Hematopoietic multipotent progenitor cell (in vitro differentiated cells): ENCODE measurements at places on chromosomes 11 and 22.
A peak's percentile ranks its signal among the peaks of the same experiment; 100 is the strongest.

DNA sequence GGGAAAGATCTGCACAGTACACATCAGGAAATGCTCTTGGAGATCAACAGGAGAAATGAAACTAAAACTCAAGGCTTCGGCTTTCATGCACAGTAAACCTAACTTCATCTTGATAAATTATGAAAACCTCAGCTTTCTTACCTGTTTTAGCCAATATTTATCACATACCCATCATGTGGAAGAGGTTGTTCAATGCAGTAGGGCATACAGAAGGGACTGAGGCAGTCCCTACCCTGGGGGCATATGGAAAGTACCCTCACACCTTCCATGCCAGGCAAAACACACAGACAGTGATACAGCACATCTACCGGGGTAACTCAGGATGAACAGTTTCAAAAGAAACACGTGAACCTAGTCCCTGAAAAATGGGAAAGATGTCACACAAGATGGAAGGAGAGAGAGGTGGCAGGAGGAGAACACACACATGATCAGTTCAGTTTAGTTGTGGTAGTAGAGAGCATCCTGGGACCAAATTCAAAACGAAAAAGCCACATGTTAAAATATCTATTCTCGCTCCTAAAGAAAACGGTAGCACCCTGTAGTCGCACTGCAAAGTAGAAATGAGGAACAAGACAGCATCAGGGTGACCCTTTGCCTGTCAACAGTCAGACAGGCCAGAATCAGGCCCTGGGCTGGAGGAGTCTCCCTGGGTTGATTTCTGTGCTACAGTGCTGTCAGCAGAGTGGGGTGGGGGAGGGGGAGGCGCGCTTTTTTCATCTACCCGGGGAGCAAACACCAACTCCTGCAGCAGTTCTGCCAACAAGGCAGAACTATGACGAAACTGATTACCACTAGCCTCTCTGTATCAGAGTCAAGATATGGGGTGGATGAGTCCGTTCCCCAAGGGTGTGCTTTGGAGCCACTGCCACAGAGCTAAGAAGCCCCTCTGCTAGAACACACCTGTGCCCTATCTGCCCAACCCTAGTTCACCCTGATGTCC lies 1.3 kb downstream of the HIRA start:
- DNase-seq, result peak; percentile 17

DNA sequence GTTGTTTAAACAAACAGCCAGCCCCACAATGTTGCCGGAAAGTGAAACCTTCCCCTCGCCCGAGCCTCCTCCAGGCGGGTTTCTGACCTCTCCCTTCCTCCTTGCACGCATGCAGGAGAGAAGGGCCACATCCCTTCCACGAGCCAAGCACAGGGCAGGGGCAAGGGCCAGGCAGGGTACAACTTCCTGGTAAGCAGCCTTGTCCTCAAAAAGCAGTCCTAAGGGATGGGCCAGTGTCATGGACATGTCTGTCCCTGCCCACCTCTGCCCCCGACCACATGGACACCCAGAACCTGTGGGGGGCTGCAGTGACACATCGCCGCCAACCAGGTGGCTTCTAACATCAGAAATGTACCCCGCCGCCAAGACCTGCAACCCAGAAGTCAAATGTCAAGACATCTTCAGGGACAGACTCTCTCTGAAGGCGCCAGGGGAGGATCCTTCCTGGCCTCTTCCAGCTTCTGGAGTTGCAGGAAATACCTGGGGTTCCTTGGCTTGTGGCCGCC lies 145.3 kb downstream of the CRYBB2 start:
- no peak for DNase-seq

DNA sequence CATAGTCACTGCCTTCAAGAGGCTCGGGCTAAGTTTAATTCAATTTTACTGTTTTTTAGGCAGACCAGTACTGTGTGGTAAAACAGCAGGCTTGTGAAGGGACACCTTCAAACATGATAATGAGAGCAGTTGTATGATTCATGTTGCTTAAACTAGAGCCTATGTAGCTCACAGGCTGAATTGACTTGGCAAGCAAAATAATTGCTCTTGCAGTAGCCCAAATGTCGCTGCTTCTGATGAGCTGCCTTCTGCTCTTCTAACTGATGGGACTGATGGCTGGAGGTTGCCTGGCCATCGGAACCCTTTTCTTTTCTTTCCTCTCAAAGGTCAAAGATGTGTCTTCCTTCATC lies 137.6 kb downstream of the MAML2 start:
- DNase-seq, result no peak

DNA sequence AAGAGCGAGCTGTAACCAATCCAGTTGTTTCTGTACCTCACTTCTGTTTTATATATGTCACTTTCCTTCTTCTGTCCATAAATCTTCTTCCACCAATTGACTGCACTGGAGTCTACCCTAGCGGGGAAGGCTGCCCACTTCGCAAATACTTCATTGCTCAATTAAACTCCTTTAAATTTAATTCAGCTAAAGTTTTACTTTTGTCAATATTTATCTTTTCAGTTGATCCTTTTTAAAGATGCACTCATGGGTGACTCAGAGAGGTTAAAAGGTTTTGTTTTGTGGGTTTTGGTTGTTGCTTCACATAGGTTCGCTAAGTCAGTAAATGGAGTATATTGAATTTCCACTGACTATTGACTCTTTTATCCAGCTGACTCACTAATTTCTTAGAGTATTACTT lies 597.2 kb downstream of the DLG2 start:
- no peak for DNase-seq

DNA sequence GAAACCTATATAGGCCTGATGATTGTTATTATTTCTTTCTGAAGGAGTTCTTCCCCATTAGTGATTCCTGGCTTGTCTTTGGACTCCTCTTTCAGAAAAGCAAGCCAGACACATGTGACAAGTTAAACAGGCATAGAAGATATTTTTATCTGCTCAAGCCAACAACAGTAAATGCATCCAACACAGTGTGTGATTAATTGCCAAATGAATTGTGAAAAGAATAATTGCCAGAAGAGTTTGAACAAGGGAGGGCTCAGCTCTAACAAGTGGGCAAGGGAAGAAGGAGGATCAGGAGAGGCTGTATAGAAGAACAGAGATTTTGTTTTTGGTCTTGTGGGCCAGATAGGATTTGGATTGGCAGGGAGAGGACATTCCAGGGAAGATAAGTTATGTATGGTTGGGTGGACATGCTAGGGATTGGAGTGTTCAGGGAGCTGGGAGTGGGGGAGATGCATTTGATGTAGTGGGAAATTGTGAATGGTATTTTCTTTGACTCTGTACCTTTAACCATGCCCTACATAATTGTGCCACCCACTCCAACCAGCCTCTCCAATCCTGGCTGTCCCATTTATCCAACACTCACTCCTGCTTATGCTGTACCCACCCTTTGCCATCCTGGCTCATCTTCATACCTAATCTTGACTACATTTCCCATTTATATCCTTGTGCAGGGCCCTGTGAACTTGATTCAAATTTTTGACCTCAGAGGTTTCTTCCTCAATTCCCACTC lies 172.8 kb downstream of the RRAS2 start:
- no peak for DNase-seq

- DNase-seq, result no peak
Observed at GRCh38 chr11:62770778-62771143, 435 bp upstream of the TAF6L start.

DNA sequence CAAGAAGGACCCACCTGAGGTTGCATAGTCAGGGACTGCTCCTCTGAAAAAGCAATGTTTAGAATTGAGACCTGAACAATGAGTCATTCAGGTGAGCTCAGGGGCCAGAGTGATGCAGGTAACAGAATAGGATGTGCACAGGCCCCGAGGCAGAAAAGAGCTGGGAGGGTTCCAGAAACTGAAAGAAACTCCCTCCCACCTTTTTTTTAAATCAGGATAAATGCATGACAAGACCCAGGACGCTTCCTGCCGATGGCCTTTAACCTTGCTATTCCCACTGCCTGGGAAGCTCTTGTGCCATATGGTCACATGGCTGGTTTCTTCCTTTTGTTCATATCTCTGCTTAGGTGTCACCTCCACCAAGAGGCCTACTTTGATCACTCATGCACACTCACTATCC lies 214.2 kb upstream of the ZBED5 start:
- DNase-seq, result no peak

DNA sequence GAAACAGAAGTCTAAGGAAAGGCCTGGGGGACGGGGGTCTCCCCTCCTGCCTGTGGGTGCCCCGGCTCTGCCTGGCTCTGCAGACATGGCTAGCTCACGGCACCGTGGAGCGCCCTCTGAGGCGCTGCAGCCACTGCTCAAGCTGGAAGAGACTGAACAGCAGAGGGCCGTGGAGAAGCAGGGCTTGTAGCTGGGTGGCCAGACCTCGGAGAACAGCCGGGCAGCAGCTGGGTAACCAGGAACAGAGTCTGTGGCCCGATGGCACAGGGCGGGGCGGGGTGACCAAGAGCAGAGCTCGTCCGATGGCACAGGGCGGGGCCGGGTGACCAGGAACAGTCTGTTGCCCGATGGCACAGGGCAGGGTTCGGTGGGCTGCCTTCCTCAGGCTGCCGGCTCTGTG lies 18.1 kb downstream of the RNH1 start:
- DNase-seq, result no peak

DNA sequence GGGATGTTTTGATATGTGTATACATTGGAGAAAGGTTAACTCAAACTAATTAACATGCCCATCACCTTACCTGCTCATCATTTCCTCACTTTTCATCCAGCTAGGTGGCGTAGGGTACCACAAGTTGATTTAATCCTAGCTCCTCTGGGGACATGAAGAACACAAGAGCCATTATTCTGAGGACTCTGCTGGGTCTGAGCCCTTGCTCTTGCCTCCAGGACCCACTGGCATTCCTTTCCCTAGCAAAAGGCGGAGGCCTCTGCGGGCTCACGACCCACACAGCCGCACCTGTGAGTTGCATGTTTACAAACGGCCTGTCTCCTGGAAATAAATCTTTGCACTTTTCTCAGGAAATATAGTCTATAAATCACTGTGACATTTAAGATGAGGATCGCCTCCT lies 871.9 kb downstream of the TBC1D22A start:
- DNase-seq, result no peak

DNA sequence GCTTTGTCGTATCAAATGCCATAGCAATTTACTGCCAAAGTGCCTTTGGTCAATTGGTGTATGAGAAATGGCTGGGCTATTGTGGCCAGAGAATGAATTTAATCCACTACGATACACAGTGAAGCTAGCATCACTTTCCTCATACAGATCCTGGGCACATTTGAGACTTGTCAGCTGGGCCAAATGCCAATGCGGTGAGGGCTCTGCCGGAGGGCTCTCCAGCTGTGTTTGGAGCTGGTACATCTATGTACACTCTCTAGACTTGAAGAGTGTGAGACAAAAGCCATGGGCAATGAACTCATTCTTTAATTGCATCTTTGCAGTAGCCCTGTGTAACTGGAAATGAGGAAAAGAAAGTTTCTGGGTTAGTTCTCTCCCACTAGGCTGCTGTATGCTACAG lies 1052.9 kb downstream of the NTM start:
- no peak for DNase-seq

DNA sequence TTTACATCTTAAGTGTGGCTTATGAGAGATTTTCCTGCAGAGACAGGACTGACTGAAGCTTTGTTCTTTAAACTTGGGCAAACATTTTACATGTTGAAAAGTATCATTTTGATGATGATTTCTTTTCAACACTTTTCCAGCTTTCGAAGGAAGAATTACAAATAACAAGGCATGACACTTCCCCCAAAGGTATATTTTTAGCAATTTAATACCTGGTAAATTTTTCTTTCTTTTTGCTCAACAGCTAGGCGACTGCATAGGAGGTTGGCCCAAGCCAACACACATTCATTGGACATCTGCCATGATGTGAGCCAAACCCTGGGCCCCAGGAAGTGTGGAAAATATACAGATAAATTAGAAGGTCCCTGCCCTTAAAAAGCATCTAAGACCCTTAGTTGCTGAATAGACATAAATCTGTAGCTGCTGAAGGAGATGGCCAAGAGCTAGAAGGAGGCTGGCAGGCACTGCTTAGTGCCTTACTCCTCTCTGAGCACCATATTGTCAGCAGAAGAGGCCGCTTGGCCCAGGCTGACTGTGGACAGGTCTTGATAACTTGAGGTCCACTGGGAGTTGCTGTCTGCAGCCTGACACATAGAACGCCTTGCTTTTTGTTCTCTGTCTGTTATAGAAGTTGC lies 53.3 kb upstream of the CD44 start:
- no peak for DNase-seq

DNA sequence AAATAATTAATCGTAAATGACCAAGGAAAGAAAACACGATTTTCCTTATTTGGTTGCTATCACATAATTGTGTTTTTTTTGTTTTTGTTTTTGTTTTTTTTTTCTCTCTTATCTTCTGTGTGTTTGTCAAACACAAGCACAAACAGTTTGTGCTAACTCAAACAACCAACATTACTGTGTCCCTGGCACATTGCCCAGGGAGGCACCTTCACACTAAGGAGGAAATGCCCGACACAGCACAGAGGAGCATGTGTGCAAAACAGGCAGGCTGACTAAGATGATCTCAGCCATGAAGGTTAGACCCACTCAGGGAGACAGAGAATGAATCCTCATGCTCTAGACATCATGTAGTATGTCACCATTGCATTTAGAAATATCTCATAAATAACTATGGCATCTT lies 130.1 kb downstream of the SOX6 start:
- DNase-seq, result peak; percentile 14

GRCh38 chr11:67174311-67174710 lies 55.2 kb downstream of the KDM2A start:
- no peak for DNase-seq

DNA sequence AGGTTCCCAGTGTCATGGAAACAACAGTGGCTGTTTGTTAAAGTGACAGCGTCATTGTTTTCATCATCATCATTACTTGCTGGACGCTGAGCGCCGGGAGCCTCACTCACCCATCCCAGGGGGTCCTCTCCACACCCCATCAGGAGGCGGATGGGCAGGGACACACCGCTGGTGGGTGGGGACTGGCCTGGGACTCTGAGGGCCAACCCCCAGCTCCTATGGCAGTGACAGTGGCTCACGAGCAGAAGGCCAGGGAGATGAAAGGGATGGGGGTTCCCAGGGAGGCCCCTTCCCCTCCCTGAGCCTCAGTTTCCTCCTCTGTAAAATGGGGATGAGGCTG lies 76.6 kb upstream of the PRR5 start:
- no peak for DNase-seq

DNA sequence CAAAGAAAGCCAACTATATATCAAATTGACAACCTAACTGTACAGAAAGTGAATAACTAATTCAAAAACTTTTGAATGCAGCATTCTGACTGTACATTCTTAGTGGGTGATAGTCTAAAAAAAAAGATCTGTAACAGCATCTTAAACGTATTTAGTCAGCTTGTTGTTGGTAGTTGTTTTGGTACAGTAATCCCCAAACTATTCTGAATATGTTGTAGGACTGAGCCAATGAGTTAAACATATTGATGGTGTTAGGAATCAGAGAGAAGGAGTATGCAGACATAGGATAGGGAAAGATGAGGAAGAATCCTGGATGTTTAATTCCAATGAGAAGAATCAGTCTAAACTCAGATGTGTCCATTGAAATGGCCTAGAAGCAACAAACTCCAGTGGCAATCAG lies 41.9 kb upstream of the KIRREL3 start:
- no peak for DNase-seq

- DNase-seq, result no peak
Observed at GRCh38 chr11:46250745-46251052, 26.8 kb upstream of the CREB3L1 start.

DNA sequence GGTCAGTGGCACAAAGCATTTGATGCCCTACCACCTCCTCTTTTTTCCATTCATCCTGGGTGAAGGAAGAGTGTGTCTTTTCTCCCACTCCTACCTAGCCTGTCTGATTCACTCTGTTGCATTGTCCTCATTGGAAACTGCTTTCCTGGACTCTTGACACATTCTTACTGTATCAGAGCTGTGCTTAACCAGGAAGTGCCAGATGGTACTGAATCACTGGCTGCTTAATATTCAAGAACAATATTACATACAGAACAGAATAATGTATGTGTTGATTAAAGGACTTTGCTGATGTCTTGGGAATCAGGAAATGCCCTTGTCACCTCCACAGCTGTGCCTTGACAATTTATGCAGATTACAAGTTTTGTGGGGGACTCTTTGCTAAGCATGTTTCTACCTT lies 44.4 kb downstream of the SVIP start:
- DNase-seq, result no peak
